ENCODE measurements at places on chromosomes 16 and 17.
A peak's percentile ranks its signal among the peaks of the same experiment; 100 is the strongest.

DNA sequence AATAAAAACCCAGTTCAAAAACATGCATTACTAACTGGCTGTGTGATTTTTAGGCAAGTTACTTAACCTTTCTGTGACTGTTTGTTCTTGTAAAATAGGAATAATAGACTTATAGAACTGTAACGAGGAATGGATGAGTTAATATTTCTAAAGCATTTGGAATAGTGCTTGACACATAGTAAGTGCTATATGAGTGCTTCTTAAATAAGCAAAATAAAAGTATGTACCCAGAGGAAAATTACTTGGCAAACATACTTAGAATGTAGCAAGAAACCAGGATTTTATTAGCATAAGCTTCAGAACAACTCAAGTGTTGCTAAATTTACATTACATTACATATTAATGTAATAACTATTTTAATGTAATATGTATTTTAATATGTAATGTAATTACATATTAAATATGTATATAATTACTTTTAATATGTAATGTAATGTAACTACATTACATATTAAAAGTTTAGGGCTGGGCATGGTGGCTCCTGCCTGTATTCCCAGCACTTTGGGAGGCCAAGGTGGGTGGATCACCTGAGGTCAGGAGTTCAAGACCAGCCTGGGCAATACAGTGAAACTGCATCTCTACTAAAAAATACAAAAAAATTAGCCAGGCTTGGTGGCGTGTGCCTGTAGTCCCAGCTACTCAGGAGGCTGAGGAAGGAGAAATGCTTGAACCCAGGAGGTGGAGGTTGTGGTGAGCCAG lies 14.2 kb downstream of the NFAT5 start:
- DNase-seq, result no peak

GRCh38 chr17:72976971-72977770 lies 115.3 kb downstream of the SLC39A11 start:
- peak; percentile 19 for DNase-seq

DNA sequence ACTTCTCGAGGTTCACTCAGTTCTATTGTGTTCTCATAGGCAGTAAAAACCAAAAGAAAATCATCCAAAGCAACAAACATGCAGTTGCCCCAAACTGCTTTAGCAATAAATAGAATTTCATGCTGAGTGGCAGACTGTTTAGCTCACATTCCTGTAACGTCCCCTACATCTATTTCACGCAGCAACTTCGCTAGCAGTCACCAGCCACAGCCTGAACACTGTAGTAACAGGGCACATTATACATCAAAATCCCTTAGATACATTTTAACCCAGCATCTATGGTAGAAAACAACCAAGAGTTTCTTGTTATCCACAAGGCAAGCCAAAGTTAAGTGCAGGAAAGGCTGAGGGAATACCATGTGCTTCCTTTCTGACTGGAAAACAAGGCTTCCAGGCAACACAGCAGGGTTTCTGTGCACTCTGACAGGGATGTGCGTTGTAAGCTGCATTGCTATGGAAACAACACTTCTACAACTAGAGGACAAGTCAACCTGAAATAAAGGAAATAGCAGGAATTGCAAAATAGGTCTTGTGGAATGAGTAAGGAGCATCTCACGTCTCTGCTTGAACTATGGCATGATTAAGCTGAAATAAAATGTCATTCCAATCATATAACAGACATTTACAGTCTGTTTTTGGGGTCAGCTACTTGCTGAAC lies 55.4 kb downstream of the CFDP1 start:
- peak; percentile 34 for DNase-seq

DNA sequence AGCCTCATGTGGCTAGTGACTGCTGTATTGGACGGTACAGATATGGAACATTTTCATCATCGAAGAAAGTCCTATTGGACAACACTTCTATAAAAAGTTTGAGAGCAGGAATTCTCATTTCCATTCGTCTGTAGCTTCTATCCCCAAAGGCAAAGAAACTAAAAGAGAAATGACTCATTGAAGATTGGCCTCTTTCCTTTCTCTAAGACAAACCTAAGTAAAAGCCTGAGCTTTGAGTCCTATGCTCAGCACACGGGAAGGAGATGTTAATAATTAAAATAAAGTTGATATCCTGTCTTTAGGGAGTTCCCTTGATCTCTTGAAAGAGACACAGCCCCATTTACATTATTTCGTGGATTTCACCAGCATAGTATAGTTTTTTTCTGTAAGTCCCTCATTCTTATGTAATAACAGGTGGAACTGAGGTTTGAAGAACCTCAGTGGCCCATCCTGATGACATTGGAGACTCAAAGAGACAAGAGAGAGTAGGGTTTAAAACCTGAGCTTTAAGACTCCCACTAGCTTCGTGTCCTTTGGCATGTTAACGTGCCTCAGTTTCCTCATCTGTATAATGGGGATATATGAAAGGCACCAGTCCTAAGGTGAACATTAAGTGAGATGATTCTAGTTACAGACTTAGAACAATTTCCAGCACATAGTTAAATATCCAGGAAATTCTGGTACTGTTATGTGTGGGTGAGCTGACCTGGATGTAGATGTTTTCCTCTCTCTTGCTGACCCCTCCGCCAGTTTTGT lies 174.0 kb downstream of the IRX3 start:
- DNase-seq, result no peak

- no peak for DNase-seq
These were observed 226.8 kb downstream of the CPPED1 start for GRCh38 chr16:12576878-12577277.

- peak; percentile 21 for DNase-seq
These were observed 66.8 kb downstream of the KPNA2 start for GRCh38 chr17:68102318-68102758.

DNA sequence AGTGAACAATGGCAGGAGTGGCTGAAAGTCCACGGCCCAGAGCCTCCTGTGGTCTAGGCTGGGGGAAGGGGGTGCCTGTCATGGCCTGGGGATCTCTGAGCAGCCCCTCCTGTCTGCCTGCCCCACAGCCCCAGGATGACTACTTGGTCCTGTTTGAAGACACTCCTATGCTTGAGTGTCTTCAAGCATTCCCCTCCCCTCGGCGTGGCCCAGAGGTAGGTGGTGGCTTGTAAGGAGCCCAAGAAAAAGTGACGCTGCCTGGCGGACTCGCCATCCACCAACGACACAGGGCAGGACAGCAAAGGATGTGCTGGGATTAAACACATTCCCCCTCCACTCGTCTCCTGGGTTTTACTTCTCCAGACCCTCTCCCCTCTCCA lies 5.7 kb downstream of the SULT1A1 start:
- no peak for DNase-seq

GRCh38 chr16:48011878-48012658 lies 143.7 kb downstream of the ABCC12 start:
- DNase-seq, result no peak

- DNase-seq, result no peak
These were observed 568 bp downstream of the GAS2L2 start for GRCh38 chr17:35752471-35752870.

- DNase-seq, result no peak
These were observed 144.6 kb upstream of the FOXF1 start for GRCh38 chr16:86365513-86366273.

GRCh38 chr17:77734371-77735080 lies 224.0 kb upstream of the TNRC6C start:
- no peak for DNase-seq

DNA sequence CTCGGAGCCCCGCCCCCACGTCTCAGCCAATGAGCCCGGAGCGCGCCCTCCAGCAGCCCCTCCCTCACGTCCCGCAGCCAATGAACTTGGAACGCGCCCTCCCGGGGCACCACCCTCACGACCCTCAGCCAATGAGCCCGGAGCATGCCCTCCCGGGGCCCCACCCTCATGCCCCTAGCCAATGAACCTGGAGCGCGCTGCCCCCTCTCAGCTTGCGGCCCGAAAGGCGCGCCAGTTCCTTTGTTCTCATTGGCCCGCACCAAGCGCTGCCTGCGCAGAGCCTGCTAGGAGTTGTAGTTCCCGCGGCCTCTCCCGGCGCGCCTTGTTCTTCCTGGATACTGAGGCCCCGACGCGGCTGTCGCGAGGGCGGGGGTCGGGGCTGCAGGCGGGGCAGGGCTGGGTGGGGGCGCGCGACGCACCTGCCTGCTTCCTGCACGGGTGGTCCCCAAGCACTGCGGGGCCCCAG lies at the start of gene LRRC45:
TSS of gene LRRC45 (plus strand) at position 325 of the 466 bp plus-strand sequence. CDS start 339 bp downstream, outside the sequence.
- peak; percentile 99 for DNase-seq

All from RKO (cell line).